Fibroblast of the aortic adventitia (primary cell): ENCODE measurements at places on chromosomes 4 and X. TPM values are rescaled to one million over a fixed set of nuclear protein-coding genes. Genes with fewer than 3 reads are reported as not detected.

XK gene
- 0.09 TPM in 1 of 2 replicates, not detected in the other for total RNA-seq

DGKK gene
- total RNA-seq = not detected in 2 replicates

PDE5A gene
- 29.3 and 146 TPM in 2 replicates for total RNA-seq

JCHAIN gene
- 0.99 and 18.2 TPM in 2 replicates for total RNA-seq

DDIT4L gene
- total RNA-seq = 10.8 and 17.7 TPM in 2 replicates
